ENCODE measurements at places on chromosomes 13 and 19.

DNA sequence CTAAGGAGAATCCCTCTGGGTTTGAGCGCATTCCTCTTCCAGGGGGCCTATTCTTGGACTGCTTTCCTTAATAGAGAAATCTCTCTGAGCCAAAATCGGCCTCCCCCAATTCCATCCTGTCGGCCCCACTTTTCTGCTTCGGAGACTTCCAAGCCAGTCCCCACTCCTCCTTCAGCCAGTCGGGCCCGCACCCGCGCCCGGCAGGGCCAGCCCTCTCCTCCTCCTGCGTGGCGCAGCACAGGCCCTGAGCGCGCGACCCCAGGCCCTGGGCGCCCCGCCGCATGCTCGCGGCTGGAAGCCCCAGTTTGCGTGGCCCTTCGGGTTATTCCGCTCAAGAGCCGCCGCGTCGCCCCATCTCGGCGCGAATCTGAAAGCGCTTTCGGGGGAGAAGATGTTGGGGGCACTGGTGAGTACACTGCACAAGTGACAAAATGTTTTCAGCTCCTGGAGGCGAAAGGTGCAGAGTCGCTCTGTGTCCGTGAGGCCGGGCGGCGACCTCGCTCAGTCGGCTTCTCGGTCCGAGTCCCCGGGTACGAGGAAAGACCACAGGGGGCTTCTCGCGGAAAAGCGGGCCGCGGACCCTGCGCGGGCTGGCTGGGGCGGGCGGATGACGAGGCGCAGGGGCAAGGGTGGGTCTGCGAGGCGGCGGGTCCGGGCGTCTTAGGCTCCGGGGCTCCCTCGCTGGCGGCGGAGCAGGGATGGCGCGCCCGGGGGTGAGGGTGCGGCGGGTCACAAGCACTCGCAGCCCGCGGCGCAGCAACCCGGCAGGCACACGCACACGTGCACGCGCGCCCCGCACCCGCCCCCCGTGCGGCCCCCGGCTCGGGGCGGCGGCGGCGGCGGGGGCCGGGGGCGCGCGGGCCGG, at the start of gene IL17D:
Gene IL17D (plus strand): TSS at position 785 of the 865 bp plus-strand sequence. CDS start 303 bp downstream, outside the sequence.
- DNase-seq = no peak

DNA sequence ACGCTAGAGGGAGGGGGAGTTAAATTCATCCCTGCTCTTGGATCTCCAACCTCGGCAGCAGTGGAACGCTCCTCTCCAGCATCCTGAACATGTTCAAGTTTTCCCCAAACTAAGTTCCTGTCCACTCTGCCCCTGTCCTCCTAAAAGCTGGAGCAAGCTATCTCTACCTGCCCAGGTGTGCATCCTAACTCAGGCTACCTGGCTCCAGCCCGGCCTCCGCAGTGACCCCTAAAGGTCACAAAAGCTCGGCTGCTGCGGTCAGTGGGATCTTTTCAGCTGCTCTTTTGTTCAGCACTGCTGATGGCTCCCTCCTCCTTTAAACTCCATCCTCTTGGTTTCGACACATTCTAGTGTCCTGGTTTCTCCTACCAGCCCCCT, 1.4 kb downstream of the DCUN1D2 start:
- DNase-seq = no peak

DNA sequence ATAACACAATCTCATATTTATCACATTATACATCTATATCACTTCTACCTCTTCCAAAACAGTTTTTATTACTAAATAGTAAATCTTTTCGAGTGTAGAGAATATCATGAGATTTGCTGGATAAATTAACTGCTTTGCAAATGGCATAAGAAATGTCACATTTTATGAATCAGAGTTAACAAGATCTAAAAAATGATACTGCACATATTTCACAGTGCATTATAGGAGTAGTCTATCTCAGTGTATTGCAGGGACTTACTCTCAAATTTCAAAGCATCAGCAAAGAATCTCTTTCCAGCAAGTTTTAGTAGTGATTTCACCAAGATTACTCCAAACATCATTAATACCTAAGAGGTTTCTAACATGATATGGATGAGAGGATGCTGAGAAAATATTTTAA, 687.1 kb upstream of the SLITRK1 start:
- DNase-seq = no peak

GRCh38 chr13:77168237-77168636, 141.3 kb upstream of the FBXL3 start:
- DNase-seq = no peak

GRCh38 chr13:48121733-48122132, 26.8 kb upstream of the MED4 start:
- DNase-seq = no peak

GRCh38 chr19:23993440-23993839, 78.8 kb downstream of the ZNF726 start:
- no peak for DNase-seq

DNA sequence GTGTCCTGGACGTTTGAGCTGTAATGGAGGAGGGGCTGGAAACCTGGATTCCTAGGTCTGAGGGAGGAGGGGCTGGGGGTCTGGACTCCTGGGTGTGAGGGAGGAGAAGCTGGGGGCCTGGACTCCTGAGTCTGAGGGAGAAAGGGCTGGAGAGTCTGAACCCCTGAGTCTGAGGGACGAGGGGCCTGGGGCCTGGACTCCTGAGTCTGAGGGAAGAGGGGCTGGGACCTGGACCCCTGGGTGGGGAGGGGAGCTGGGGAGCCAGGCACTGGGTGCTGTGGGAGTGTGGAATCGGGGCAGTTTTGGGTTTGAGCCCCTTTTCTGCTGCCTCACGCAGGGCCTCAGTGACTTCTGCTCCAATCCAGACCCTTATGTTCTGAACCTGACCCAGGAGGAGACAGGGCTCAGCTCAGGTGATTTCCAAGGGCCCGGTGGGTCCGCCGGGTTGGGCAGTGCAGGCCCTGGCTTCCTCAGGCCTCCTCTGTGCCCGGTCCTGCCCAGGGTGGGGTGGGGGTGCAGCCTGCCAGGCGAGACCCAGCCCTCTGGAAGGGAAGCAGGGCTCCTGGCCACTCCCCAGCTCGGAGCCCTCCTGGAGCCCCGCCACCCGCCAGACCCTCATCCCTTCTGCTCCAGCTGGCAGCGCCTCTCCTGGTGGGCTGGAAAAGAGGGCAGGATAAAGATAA, 14.4 kb downstream of the TTYH1 start:
- no peak for DNase-seq

DNA sequence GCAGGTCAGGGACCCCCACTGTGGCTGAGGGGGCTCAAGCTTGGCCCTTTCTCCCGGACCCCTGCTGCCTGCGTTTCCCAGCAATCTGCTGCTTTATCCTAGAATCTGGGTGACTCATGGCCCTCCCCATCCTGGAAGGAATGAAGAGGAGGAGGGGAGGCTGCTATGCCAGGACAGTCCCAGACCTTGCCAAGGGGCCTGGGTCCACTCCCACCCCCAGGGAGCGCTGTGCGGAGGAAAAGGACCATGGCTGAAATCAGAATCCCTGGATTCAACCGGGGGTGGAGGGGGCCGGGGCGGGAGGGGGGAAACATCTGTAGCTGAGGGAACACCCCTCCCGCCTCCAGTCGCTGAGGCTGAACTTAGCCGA, 20.5 kb downstream of the ZNF114 start:
- no peak for DNase-seq
